ENCODE measurements at places on chromosomes 1 and 21.

DNA sequence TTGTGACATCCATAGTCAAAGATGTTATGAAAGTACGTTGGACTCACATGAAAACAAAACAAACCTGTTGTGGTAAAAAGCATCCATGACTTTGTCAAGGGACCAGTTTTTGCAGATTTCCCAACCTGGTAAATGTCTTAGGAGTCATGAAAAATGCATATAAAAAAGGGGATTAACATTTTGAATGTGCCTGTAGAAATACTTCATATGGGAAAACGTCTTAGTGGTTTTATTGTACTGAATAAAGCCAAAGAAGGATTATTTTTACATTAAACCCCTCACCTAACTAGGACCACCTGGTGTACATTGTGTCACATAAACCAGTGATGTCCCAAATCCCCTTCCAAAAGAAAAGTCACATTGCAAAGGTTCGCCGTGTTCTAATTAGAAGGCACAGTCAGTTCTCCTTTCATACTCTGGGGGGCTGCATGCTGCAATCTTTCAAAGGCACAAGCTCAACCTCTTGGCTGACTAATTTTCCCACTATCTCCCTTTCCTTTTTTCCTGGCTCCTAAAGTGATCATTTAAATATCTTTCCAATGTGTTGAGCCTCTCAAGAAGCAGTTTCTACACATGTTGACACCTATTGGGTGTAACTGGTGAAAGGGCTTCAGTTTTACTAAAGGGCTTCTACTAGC is 119.8 kb upstream of the SPAG17 start:
- no peak for DNase-seq

GRCh38 chr1:75980972-75981897 is 49.0 kb upstream of the ASB17 start:
- DNase-seq = no peak

DNA sequence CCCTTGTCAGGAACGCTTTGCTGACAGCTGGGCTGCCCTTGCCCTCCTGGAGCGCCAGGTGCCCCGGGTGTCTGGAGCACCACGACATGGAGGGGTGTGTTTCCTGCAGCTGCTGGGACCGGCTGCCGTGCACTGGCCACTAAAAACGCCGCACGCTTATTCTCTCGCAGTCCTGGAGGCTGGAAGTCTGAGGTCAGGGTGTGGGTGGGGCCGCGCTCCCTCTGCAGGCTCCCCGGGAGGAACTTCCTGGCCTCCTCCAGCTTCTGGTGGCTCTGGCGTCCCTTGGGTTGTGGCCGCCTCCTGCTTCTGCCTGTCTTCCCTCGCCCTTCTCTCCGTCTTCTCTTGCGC is 28.0 kb upstream of the PLCH2 start:
- DNase-seq = no peak

DNA sequence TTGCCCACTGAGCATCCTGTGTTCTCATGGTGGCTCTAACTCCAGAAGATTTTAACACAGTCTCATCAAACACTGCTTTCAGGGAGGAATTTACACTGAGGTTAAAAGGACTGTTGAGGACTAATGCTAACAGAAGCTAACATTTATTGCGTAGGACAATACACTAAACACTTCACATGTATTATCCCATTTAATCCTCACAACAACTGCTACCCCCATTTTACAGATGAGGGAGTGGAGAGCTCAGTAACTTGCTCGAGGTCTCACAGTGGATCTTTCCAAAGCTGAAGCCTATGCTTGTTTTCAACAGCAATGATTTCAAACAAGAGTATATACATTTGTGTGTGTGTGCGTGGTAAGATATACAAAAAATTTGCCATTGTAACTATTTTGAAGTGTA is 13.9 kb downstream of the ATF3 start:
- no peak for DNase-seq

DNA sequence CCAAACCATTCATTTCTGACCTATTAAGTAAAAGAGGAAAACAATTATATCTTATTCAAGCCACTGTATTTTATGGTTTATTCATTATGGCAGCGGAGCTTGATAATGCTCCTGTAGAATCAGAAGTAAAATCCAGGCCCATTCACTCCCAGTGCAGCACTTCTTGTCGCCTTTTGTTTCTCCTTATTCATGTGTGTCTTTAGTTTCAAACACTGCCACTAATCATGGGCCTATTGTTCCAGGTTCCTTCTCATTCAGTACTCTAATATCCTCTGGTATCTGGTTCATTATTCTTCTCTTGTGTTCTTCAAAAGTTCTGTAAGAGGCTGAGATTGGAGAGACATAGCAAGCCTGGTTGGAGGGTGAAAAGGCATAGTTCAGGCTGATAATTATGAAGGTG is 218.3 kb downstream of the LRRIQ3 start:
- no peak for DNase-seq

DNA sequence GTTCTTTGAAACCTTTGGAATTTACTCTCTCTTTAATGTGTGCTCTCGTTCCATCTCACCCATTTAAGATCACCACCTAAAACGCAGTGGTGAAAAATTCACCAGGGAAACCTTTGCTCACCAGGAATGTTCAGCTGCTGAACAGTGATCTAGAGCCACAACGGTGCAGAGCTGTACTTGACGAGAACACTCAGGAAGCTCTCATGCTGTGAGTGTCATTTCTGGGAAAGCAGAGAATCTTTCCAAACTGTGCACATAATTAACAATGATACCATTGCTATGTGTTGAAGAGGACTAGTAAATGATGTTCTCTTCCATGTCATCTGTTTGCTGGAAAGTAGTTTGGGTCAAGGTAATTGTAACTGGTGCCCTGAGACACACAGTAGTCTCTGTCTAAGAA is 117.1 kb downstream of the ZZZ3 start:
- no peak for DNase-seq

- no peak for DNase-seq
Measured at GRCh38 chr1:53134042-53134485, 8.4 kb downstream of the SLC1A7 start.

- DNase-seq = no peak
Measured at GRCh38 chr1:20278692-20279130, 12.0 kb upstream of the VWA5B1 start.

DNA sequence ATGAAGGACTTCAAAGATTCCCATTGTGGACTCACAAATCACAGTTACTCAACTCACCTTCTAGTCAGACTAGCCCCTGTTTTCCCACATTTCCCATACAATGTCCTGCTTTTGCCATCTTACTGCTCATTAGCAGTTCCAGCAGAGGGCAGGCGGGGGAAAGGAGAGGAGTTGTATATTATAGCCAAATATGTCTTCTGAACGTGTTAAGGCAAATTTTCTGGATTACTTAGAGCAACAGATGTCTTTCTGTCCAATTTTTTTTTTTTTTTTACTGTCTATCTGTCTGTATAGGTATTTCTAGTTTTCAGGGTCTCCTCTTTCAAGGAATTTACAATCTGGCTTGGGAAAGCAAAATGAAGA is 29.9 kb upstream of the DDAH1 start:
- DNase-seq = no peak

GRCh38 chr1:41387667-41388091 is 26.4 kb downstream of the FOXO6 start:
- DNase-seq = no peak

DNA sequence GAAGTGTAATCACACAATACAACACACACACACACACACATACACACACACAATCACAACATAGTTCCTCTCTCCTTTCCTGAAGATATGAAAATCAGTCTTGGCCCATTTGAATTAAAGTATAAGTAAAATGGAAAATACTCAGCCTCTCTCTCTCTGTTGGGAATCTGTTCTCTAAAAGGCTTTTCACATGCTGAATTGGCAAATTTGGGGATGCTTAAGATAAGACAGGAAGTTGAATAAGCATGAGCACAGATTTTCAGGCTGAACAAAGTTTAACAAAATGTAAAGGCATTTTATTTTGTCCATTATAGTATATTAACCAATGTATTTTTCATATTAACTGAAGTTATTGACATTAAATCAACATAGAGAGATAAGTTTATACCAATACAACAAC is 23.7 kb upstream of the FMO2 start:
- no peak for DNase-seq

DNA sequence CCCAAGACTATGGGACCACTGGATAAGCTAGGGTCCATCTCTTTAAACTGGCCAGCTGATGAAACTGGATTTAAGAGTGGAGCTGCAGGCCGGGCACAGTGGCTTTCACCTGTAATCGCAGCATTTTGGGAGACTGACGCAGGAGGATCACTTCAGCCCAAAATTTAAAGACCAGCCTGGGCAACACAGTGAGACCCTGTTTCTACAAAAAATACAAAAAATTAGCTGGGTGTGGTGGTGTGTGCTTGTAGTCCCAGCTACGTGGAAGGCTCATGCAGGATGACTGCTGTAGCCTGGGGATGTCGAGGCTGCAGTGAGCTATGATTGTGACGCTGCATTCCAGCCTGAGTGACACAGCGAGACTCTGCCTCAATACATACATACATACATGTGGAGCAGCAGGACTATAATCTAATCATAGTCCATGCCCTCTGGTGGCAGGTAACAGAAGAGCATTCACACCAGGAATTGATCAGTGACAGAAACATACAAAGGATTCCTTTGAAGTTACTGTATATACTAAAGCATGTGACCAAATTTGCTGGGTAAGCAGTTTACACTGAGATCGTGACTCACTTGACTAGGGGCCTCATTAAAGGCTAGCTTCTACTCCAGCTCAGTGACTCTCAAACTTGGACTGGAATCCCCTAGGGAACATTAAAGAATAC is 101.5 kb upstream of the SLFNL1 start:
- DNase-seq = peak; percentile 10

GRCh38 chr1:107802654-107803053 is 162.3 kb downstream of the VAV3 start:
- no peak for DNase-seq

DNA sequence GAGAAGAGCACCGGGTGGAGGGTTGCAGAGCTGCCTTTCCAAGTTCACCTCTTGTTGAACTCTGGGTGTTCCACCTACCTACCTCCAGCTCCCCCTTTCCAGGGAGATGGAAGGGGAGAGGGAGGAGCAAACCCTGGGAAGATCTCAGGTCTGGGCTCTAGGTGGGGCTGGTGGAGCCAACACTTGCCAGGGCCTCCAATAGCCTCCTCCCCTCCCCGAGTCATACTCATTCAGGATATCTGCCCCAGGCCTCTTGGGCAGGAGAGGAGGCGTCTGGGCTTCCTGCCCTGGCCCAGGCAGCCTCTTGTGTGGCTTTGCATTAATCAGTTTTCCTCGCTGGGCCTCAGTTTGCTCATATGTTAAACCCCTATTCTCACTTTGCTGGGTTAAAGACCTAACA is 13.4 kb downstream of the RAP1GAP start:
- no peak for DNase-seq

DNA sequence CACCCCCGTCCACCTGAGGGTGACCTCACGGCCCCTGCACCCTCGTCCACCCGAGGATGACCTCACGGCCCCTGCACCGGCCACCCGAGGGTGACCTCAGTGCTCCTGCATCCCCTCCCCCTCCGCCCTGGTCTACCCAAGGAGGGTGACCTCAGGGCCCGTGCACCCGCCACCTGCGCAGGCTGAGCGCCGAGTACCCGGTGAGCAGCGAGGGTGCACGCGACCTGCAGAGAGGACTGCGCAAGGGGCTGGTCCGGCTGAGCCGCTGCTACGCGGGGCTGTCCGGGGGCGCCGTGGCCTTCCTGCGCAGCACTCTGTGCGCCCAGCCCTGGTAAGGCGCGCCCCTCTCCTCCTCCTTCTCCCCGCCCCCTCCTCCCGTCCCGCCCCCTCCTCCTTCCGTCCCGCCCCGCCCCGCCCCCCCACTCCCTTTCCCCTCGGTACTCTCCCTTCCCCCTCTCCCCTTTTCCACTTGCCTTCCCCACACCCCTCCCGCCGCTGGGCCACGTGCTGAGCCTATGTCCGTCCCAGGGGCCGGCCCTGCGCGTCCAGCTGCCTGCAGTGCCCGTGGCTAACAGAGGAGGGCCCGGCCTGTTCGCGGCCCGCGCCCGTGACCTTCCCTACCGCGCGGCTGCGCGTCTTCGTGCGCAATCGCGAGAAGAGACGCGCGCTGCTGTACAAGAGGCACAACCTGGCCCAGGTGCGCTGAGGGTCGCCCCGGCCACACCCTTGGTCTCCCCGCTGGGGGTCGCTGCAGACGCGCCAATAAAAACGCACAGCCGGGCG is 28.4 kb downstream of the TRIM11 start:
- peak; percentile 66 for DNase-seq

GRCh38 chr1:156165083-156165482 is 11.7 kb downstream of the SEMA4A start:
- no peak for DNase-seq

DNA sequence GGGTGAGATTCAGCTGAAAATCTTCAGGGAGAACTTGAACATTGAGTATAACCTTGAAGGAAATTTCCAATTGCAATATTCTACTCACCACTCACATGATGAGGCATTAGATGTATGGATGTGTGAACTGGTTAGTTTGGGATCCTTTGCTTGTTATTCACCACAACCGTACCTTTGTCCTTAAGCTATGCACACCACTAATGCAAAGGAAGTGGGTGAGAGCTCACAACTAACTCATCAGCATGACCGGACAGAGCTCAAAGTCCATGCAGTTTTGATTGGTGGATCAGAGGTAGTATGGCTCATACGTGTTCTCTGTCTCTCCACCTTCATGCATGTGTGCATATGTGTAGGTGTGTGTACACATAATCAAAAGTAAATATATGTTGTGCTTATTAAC is 43.5 kb upstream of the MROH9 start:
- no peak for DNase-seq

DNA sequence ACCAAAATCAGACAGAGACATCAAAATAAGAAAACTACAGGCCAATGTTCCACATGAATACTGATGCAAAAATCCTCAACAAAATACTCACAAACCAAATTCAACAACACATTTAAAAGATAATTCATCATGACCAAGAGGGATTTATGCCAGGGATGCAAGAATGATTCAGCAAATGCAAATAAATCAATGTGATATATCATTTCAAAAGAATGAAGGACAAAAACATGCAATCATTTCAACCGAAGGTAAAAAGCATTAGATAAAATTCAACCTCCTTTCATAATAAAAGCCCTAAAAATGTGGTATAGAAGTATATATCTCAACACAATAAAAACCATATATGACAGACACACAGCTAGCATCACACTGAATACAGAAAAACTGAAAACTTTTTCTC is 81.5 kb upstream of the LYPLAL1 start:
- DNase-seq = no peak

- no peak for DNase-seq
Measured at GRCh38 chr1:47184090-47184821, 5.6 kb downstream of the PDZK1IP1 start.

GRCh38 chr1:162003830-162004215 is 19.8 kb downstream of the OLFML2B start:
- DNase-seq = no peak

- peak; percentile 18 for DNase-seq
Measured at GRCh38 chr1:205210756-205211168, 740 bp downstream of the DSTYK start.

All from CD4-positive, alpha-beta T cell treated with Interleukin-6 for 4 hours (primary cell).